ENCODE measurements at places on chromosomes 7 and 10.

DNA sequence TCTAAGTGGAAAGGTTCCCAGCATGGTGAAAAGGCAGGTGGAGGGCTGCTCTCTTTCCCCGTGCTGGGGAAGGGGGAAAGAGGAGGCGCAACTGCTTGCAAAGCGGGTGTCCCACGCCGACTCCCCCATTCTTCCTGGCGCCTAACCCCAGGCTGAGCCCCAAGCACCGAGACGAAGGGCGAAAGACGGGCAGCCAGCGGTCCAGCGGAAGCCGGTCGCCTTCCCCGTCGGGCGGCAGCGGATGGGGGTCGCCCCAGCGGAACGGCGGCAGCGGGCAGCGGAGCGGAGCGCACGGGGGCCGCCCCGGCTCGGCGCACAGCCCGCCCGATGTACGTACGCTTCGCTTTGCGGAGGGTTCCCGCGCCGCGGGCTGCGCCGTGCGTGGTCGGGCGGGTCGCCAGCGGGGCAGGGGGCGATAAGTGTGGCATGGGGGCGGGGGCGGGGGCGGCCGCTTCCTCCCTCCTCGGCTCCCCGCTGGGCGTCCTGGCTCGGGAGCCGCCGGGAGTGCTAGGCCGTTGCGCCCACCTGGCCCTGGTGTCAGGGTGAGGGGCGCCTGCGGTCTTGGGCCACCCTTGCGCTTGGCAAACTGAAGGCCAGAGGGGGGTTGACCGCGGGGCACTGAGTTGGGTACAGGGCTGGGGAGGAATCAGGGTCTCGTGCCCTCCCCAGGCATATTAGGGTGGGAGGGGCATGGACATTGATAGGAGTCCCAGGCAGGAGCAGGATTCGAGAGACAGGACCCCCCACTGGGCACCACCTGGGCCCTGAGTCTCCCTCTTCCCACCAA, 35.2 kb upstream of the HSPB1 start:
- no peak for DNase-seq

- peak; percentile 48 for DNase-seq
Measured at GRCh38 chr7:152341039-152341913, 94.5 kb downstream of the KMT2C start.

DNA sequence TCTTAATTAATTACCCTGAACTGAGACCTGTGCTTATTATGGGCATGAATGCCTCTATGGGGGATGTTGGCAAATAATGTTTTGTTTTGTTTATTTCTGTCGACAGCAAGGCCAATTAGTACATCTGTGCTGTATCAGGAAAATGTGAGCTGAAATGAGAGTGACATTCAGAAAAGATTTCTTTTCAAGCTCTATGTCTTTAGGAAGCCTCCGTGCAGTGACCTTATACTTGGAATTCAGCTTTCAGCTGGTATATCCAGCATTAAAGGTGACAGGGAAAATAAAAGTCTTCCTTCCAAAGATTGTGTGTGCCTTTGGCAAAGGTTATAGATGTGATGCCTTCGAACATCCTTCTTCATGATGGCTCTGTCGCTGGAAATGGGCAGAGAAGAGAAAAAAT, 1061.1 kb downstream of the SORCS3 start:
- no peak for DNase-seq

- DNase-seq: no peak
Measured at GRCh38 chr10:88116971-88117626, 253.7 kb downstream of the PTEN start.

DNA sequence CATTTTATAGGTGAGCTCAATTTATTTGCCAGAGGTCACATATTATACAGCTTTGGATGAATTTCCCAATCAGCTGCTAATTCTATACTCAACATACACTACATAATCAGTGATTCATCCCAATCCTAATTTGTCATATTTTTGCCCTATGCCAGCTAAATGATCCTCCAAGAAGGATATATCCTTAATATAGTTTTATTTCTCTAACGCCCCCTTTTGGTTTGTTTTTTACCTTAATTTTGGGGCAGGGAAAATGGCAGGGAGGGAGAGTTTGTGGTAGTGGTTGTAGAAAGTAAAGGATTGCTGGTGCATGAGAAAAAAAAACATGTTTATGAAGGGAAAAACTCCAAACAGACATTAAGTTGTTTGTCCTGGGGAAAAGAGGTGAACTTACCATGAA, 31.9 kb downstream of the WASL start:
- no peak for DNase-seq

- peak; percentile 50 for DNase-seq
Measured at GRCh38 chr10:104327745-104328645, 10.3 kb downstream of the ITPRIP start.

DNA sequence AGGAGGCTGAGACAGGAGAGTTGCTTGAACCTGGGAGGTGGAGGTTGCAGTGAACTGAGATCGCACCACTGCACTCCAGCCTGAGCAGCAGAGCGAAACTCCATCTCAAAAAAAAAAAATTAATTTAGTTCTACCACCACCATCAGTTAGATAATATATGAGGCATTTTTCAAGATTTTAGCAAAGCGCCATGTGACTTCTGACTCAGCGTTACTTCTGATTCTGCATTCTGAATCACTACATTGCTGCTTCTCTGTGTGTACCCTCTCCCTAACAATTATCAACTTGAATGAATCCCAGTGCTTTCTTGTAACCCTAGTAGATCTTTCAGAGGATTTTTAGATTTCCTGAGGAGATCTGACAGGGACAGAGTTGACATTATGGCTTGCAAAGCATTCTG, 176.8 kb upstream of the SORCS1 start:
- no peak for DNase-seq

DNA sequence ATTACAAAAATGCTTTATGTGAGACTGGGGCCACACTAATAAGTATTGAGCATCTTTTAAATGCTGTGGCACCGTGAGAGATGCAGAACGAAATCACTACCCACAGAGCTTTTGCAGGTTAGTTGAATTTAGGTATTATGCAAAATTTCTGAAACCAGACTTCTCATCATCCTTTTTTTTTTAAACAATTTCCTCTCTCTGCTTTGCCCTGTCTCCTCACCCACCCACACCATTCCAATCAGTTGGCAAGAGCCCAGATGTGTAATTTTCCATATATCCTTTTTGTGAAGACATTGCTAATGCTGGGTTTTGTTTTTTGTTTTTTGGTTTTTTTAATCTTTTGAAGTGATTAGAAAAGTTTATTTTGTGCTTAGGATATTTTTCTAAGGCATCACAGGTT, 1.1 kb downstream of the YAE1 start:
- no peak for DNase-seq

DNA sequence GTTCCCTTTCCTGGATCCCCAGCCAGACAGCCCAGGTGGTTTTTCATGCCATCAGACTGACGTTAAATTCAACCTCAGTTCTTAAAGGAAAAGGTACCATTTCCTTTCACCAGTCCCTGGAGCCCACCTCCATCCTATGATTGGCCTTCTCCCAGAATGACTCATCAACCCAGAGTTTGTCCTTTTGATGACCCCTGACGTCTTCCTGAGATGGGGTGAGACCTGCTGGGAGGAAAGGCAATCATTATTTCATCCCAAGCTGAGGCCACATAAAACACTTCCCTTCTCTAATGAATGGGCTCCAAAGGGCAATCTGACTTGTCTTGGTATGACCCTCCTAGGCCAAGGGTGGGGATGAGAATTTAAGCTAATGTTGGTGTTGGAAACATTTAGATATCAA, 750.7 kb downstream of the SUGCT start:
- DNase-seq: no peak

DNA sequence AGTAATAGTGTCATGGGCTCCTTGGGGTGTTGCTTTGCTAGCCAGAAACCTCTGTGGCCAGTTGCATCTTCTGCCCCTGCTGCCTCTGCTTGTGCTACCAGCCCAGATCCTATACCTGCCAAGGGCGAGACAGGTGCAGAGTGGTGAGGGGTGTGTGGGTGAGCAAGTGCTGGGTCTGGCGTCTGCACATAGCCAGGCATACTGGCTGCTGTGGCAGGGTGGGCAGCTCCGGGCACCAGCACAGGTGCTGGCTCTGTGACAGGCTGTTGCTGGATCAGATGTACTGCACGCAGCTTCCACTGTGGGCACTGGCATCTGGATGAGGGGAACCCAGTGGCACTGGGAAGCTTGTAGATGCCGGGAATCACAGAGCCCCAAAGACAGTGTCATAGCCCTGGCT, 148.4 kb downstream of the NXPH1 start:
- DNase-seq: no peak

DNA sequence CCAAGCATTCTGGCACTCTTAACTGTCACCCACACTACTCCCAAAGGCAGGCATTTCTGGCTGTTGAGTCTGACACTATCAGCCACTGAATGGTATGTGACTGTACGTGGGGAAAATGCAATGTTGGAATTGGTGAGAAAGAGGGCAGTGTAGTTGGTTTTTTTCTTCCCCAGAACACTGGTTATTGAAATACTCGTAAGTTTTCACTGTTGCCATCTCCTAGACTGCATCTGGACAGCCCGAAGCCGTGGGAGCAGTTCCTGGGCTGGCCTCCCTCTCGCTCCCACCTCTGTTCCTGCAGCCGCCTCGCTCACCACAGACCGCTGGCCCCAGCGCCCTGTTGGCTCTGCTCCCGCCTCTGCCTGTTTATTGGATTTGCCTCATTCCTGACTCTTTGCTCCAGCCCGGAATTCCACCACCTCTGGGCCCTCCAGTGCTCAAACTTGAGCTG, 5.7 kb downstream of the PLCE1 start:
- peak; percentile 10 for DNase-seq

- DNase-seq: peak; percentile 22
Measured at GRCh38 chr10:120005207-120006201, 113.0 kb downstream of the SEC23IP start.
